Left hindlimb (tissue), 1 donor: ENCODE measurements at places on chromosomes 2 and 18.

GRCh38 chr2:20597860-20598183, 53.1 kb downstream of the HS1BP3 start:
- no peak for DNase-seq

GRCh38 chr2:110973262-110973661, 147.5 kb upstream of the BCL2L11 start:
- DNase-seq = no peak

GRCh38 chr2:79975791-79976565, 328.6 kb downstream of the LRRTM1 start:
- DNase-seq = no peak

- DNase-seq = no peak
These were observed 9.3 kb downstream of the LDLRAD4 start for GRCh38 chr18:13227910-13228309.

DNA sequence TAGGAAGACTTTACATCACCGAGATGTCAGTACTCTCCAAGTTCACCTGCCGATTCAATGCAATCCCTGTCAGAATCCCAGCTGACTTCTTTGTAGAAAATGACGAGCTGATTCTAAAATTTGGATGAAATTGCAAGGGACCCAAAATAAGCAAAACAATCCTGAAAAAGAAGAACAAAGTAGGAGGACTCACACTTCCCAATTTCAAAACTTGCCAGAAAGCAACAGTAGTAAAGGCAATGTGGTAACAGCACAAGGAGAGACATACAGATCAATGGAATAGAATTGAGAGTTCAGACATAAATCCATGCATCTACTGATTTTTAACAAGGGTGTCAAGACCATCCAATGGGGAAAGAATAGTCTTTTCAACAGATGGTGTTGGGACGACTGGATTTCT, 52.2 kb downstream of the SMAD7 start:
- no peak for DNase-seq
